ENCODE measurements at places on chromosomes 16 and 17. TPM values are rescaled to one million over a fixed set of nuclear protein-coding genes. Genes with fewer than 3 reads are reported as not detected.

DNA sequence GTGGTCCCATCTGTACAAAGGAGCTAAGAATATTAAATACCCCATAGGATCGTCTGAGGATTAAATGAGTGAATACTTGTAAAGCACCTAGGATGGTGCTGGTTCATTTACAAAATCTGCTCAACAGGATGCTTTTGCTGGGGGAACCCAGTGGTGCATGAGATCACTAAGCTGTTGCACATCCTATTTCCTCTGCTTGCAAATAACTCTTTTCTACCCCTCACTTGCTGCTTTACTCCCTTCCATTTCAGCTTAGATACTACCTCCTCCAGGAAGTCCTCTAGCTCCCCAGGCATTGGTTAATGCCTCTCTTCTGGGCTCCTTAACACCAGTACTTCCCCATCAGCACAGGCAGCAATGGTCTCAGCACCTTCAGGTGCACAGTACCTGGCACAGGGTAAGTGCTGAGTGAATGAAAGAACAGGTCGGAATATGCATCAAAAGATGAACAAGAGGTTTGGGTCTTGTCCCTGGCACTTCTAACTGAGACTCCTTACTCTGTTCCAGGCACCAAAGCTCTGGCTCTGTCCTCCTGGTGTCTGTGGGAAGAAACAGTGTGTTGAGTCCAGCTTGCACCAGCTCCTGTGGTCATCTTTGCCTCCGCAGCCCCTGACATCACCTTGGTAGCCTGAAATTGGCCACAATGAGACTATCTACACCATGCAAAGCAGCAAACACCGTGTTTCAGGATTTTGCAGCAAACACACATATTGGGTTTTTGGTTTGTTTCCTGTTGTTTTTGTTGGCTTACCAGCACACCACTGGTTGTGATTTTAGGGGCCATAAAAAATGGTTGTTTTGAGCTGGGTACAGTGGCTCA, 24.1 kb upstream of the IL21R start:
- DNase-seq, result no peak

- peak; percentile 8 for DNase-seq
Measured at GRCh38 chr16:16067127-16067526, 117.7 kb downstream of the ABCC1 start.

DNA sequence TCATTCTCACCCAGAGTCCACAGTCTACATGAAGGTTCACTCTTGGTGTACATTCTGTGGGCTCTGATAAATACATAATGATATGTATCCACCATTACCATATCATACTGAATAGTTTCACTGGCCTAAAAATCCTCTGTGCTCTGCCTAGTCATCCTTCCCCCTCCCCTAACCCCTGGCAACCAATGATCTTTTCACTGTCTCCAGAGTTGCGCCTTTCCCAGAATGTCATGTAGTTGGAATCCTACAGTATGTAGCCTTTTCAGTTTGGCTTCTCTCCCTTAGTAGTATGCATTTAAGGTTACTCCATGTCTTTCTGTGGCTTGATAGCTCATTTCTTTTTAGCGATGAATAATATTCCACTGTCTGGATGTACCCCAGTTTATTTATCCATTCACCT, 101.3 kb downstream of the NOG start:
- DNase-seq, result no peak

GRCh38 chr17:64259426-64259825, 3.6 kb downstream of the TEX2 start:
- no peak for DNase-seq

DNA sequence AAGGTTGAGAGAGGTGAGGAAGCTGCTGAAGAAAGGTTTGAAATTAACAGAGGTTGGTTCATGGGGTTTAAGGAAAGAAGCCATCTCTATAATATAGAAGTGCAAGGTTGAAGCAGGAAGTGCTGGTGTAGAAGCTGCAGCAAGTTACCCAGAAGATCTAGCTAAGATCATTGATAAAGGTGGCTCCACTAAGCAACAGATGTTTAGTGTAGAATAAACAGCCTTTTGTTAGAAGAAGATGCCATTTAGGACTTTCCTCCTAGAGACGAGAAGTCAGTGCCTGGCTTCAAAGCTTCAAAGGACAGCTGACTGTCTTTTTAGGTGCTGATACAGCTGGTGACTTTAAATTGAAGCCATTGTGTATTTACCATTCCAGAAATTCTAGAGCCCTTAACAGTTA, 29.3 kb downstream of the GOSR1 start:
- no peak for DNase-seq

GRCh38 chr17:896953-897661, 82.5 kb downstream of the NXN start:
- DNase-seq, result no peak

- DNase-seq, result no peak
Measured at GRCh38 chr16:75262800-75263127, 11.3 kb upstream of the BCAR1 start.

DNA sequence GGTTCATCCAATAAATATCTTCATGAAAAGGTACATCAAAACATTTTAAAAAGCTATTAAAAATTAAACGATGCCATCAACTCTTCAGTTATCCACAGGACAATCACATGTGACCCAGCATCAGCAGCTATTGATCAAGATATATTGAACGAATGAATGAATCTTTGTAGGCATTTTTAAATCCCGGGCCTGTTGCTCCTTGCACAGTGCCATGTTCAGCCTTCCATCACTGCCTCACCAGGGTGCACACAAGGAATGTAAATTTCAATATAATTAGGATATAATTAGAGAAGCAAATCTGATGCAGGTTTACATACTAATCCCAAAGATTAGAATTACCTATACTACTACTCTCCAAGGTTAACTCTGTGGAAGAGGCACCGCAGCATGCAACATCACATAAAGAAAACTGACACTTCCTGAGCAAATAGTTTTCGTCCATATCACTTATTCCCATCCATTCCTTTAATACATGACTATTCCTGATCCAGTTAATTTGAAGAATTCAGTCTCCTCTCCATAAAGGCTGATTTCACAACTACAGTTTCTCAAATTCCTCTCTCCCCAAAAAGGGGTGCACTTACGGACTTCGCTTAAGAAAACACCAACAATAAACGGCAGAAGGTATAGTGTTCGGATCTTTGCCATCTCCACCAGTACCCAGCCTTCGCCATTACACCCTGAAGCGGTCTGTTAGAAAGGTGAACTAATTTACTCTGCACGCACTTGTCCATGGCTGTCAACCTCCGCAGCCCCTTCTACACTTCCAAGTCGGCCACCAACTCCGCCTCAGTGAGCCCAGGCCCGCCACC, 938 bp downstream of the NCOR1 start:
- peak; percentile 22 for DNase-seq

DNA sequence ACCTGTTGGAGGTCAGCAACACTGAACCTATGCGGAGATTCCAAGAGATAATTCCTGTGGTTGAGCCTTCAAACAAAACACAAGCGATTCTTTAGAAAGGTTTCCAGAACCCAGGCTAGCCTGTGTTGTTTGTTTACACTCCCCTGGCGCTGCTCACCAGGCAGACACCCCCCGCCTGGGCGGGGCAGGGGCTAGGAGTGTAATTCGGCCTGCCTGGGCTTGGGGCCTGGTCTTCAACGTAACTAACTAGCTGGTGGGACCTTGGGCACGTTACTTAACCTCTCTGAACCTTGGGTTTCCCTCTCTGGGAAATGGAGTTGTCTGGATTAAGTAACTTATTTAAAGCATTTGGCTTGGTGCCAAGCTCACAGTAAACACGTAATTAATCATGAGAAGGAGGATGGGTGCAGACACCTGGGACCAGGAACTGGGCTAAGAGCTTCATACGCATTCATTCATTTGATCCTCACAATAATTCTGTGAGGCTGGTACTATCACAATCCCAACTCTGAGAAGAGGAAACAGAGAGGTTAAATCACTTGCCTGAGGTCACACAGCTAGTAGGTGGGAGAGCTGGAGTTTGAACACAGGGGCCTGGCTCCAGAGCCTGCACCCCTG, 7.6 kb upstream of the ARHGAP27 start:
- peak; percentile 25 for DNase-seq

DNA sequence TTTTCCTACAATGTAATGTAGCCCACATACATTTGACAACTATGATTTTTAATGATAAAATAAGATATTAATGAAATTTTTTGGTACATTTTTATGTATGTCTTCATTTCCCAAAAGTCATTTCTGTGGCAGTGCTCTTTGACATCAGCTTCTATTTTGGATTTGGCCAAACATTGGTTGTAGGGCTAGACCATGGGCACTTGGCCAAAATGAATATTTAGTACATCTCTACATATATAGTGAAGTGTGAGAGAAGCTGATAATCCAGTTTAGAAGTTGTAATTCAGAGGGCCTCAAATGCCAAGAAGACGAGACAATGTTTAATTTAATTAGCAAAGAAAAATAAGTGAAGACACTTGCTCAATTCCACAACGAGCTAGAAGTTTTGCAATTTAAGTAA, 724.9 kb upstream of the SOX9 start:
- DNase-seq, result no peak

DNA sequence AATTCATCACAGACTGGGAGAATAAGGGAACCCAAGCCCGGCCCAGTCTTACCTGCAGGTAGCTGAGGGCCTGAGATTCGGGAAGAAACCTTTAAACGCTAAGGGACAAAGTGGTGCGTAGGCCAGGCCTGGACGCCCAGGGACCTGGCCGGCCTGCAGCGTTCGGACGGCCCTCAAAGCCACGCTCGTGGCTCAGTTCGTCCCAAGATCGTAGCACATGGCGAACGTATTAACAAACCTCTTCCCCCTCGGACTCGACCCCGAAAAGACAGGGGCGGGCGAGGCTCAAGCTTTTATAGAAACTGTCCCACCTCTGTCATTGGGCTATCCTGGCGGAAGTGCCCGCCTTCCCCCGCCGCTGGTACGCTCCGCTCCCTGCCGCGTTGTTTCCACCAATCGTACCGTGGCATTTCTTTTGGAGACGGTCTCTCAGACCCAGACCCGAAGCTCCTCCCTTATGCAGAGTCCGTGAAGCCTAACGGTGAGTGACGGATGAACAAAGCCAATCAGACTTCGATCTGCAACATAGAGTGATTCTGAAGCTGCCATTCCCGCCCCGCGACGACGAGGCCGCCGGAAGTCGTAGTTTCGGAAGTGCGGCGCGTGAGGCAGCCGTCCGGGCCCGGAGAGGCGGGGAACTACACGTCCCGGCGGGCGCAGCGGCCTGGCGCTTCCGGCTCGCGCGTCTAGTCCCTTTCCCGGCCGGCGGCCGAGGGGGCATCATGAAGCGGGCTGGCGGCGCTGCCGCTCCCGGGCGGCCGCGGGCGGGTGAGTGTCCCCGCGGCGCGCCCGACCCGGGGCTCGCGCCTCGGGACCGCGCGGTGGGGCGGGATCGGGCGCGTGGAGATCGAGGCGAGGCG, at the start of gene TRAF7:
Gene TRAF7, plus strand, starts transcription at position 692 of the 860 bp plus-strand sequence. CDS start 8,139 bp downstream, outside the sequence.
- peak; percentile 100 for DNase-seq

GRCh38 chr16:25959221-25959620, 267.5 kb downstream of the HS3ST4 start:
- DNase-seq, result no peak

GRCh38 chr16:275786-276232, at the start of gene RGS11:
TSS of gene RGS11 (minus strand) at chr16:275944. CDS start at chr16:275911, 33 bp downstream.
- no peak for DNase-seq

- peak; percentile 96 for DNase-seq
Measured at GRCh38 chr17:29240968-29241963, 5.4 kb upstream of the CRYBA1 start.

GRCh38 chr17:42266918-42267766, 9.0 kb downstream of the STAT5B start:
- DNase-seq, result peak; percentile 68

DNA sequence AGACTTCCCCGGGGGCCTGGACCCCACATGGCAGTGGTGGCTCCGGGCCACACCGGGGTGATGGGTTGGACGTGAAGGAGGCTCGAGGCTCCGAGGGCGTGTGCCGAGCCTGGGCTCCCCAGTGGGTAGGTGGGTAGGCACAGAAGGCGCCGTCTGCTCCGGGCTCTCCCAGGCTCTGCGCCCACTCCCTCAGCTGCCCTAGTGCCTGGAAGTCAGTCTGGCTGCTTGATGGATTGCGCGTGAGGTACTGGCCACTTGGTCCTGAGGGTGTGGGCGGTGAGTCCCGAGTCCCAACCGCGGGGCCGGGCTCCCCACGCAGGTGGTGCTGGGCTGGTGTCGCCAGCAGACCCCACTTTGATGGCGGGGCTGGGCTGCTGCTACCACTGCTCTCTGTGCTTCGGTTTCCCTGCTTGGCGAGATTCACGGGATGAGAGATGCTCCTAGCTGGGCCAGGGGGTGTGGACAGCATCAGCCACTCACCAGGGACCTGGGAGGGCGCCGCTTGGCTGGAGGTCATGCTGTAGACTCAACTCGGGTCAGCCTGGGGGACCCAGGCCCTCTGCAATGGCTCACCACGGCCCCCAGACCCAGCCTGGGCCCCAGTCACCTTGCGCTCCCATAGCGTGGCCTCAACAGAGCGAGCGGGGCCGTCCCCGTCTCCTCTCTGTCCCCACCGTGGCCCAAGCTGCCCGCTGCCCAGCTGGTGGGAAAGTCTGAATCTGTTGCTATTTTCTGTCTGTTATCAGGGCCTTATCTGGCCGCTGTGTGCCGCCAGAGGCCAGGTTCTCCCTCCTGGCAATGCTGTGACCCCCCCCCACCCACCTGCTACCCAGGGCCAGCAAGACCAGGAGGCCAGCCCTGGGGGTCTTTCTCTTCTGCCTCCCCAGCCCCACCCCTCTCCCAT, 26.1 kb downstream of the ZFPM1 start:
- no peak for DNase-seq

DNA sequence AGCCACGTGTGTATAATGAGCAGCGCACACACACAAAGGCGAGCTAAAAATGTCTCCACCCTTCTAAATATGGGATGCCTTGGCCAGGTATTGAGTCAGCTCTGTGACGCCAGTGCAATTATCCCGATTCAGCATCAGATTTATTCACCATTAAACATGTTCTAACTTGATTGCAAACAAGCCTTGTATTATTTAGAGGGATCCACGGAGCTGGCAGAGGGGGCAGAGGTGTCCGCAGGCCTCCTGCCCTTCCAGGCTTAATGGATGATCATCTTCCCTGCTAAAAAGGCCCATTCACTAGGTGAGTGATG, 591.7 kb downstream of the MAF start:
- DNase-seq, result no peak

GRCh38 chr17:82333279-82334171, at the start of gene SECTM1:
TSS of gene SECTM1 (minus strand) at chr17:82333766. CDS start at chr17:82327240, 6,526 bp downstream.
- DNase-seq, result peak; percentile 60

The BRIP1 gene
- total RNA-seq, result 20.9 TPM

The CDRT15 gene
- total RNA-seq, result not detected

The PDK2 gene
- total RNA-seq, result 37.8 TPM

The CCL1 gene
- not detected for total RNA-seq

The CRISPLD2 gene
- 29.3 TPM for total RNA-seq

The ZP2 gene
- total RNA-seq, result not detected

The ARHGAP23 gene
- 36.6 TPM for total RNA-seq

The TP53TG3 gene
- not detected for total RNA-seq

The TBC1D3K gene
- total RNA-seq, result not detected

The RND2 gene
- total RNA-seq, result 0.45 TPM
